ENCODE measurements at places on chromosomes 2 and 18.
A peak's percentile ranks its signal among the peaks of the same experiment; 100 is the strongest.

GRCh38 chr2:18132697-18133096 lies 254.2 kb downstream of the KCNS3 start:
- no peak for DNase-seq

GRCh38 chr2:148926981-148927401 lies 52.0 kb downstream of the KIF5C start:
- no peak for DNase-seq

GRCh38 chr2:226868331-226869162 lies 32.7 kb downstream of the RHBDD1 start:
- no peak for DNase-seq

GRCh38 chr2:240463866-240464481 lies 28.5 kb downstream of the GPC1 start:
- DNase-seq: no peak

DNA sequence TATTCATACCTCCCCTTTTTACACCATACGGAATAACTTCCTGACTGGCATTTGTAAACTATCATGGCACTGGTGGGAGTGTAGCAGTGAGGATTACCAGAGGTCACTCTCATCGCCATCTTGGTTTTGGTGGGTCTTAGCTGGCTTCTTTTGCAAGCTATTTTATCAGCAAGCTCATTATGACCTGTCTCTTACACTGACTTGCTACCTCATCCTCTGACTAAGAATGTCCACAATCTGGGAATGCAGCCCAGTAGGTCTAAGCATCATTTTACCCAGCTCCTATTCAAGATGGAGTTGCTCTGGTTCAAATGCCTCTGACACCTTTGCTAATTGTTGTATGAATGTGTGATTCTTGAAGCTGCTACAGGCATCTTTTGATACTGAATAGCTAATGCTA lies 950.8 kb upstream of the SLC39A10 start:
- DNase-seq: no peak

DNA sequence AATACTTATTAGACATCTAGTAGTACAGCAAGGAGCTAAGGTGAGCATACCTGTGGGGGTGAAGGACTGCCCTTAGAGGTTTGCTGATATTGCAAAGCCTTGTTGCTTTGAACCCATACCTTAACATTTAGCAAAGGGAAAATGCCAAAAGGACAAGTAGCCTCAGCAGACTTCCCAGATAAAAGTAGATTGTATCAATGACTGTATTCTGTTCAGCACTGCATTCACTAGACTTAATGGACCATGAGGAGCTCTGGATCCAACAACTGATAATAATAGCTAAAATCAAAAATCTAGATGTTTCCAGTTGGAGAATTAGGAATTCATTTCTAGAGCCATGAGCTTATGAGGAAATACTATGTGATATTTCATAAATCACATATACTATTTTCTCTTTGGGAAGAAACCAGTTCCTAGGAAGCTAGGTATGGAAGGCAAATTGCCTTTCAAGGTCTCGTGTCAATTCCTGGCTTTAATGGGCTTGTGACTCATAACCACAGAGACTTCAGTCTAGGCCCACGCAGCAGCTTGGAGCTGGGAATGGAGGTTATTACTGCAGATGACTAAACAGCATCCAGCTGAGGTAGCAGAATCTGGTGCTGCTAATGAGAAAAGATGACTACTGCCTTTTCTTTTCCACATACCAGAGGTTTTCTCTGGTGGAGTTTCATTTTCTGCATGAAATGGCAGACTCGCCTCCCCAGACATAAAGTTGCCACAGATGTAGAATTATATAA lies 191.2 kb upstream of the NABP1 start:
- DNase-seq: no peak

GRCh38 chr18:2893676-2894075 lies 46.9 kb downstream of the EMILIN2 start:
- DNase-seq: no peak

- peak; percentile 16 for DNase-seq
Measured at GRCh38 chr2:12716032-12716281, 779 bp upstream of the TRIB2 start.

- no peak for DNase-seq
Measured at GRCh38 chr2:6926071-6926732, 9.0 kb downstream of the RNF144A start.

DNA sequence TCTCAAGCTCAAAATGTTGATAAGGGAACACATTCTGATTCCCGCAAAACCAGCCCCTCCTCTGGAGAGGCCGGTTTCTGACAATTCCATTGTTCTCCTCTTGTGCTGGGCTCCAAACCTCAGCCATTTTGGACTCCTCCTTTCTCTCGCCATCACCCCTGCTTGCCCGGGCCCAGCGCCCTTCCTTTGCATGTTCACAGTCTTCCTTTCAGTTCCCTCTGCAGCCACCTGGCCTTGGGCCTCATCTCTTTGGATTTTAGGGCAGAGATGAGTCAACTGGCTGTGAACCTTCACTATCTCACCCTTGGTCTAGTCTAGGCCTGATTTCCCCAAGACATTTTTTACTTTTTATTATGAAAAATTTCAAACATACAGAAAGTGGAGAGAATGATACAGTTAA lies 155.9 kb upstream of the MAP3K20 start:
- DNase-seq: no peak

- no peak for DNase-seq
Measured at GRCh38 chr2:218003281-218003944, 618 bp upstream of the TNS1 start.

DNA sequence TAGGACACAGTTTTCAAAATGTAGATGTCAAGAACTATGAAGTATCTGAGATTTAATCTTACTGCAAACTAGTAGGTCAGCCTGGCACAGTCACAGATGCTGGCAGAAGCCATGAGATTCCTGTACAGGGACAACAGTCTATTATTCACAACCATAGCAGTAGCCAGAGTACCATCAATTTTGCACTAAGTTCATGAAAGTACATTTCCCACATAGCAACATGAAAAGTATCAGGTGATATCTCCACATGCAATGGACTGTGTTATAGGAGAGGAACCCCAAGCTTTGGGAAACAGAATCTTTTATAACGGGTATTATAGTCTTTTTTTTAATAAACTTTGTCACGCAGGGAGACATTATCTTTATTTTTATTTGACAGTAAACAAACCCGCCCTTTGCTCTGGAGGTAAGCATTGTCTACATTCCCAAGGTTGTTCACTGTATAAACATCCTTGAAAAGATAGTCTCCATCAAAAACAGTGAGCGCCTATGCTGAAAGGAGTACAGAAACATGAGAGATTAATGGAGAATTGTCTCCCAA lies 33.4 kb upstream of the DPP4 start:
- no peak for DNase-seq

DNA sequence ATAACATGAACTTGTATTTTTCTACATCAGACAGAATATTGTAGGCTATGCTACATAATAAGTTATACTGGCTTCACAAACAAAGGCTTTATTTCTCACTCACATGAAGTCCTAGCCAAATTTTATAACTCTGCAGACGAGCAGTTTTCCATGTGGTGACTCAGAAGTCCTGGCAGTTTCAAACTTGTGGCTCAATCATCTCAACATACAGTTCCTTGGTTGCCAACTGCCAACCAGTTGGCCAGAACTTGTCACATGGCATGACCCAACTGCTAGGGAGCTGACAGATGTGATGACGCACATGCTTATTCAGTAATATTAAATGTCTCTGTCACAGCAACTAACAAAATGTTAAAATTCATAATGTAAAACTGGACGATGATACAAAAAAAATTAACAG lies 63.8 kb upstream of the ZC3H15 start:
- no peak for DNase-seq

DNA sequence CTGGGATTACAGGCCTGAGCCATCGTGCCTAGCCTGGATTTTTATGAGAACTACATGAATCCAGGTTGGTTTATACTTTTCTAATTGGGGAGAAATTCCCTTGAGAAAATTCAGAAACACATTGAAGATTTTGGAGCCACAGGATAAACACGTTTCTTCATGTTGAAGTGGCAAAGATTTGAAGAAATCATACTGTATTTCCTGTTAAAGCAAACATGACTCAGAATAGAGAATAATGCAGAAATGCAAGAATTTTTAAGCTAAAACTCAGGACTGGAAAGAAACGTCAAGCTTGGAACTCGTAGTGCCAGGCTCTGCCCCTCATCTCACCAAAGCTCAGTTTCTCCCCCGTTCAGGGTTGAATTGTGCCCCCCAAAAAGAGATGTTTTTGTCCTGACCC lies 32.1 kb upstream of the TAF1B start:
- DNase-seq: no peak

Data from NCI-H146 (cell line).